ENCODE measurements at places on chromosomes 4 and X.

- DNase-seq, result no peak
These were observed 681.5 kb downstream of the DACH2 start for GRCh38 chrX:86829786-86830185.

GRCh38 chrX:129404670-129405008 lies 118.7 kb downstream of the SMARCA1 start:
- no peak for DNase-seq

- DNase-seq, result no peak
These were observed 28.2 kb upstream of the TLR2 start for GRCh38 chr4:153655928-153656327.

DNA sequence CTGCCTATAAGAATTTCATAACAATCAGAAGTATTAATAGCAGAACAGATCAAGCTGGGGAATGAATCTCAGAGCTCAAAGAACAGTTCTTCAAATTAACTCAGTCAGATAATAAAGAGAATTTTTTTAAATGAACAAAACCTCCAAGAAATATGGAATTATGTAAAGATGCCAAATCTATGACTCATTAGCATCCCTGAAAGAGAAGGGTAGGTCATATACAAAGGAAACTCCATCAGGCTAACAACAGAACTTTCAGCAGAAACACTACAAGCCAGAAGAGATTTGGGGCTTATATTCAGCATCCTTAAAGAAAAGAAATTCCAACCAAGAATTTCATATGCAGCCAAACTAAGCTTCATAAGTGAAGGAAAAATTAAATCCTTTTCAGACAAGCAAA lies 28.6 kb downstream of the CBR4 start:
- no peak for DNase-seq

DNA sequence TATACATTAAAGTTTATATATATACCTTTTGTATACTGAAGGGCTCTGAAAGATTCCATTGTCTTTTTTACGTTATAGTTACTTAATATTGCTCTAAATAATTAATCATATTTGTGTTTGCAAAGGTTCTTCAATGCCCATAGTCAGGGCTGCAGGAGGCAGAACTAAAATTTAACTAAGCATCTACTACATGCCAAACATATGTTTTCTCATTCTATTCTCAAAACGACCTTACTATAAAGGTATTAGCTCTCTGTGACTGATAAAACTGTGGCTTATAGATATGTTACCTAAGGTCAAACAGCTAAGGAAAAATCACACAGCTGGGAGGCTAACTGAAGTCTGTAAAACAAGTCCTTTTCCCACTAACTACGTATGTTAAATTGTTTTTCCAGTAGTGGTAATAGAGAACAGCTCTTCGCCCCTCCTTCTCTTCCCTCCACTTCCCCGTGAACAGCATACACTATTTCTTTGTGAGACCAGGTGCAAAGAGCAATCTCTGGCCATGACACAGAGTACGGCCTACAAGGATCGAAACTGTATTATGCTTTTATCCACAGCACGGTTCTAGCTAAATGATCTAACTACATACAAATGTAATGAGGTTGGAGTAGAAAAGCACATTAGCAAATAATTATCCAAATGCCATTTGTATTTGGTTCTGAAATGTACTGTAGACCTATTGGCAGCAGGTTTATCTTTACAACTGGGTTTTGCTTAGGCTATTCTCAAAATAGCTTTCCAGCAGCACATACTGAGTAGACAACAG lies 1.7 kb downstream of the CNOT6L start:
- DNase-seq, result no peak

DNA sequence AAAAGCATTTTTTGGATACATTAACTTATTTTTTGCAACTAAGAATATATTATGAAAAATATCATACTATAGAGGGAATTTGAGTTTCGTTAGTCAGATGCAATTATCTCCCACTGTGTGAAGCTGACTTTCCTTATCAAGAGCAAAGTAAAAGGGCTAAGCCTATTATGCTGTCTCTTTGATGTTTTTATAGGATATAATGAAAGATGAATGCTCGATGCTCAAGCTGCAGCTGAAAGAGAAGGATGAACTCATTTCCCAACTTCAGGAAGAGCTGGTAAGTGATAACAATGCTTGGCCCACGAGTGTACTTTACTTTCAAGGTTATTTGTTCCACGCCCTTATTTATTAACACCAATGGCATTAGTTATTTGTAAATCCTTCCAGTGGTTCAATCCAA lies 688.4 kb downstream of the CCSER1 start:
- DNase-seq, result no peak

- no peak for DNase-seq
These were observed 156.6 kb upstream of the CTSO start for GRCh38 chr4:156109943-156110900.

DNA sequence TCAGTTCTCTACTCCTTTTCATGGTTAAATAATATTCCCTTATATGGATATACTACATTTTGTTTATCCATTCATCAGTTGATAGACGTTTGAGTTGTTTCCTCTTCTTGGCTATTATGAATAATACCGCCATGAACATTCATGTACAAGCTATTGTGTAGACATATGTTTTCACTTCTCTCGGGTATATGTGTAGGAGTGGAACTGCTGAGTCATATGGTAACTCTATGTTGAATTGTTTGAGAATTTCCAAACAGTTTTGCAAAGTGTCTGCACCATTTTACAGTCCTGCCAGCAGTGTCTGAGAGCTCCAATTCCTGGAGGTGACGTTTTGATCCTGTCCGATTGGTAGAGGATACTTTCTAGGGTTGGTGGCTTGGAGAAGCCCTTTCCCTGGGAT lies 23.6 kb downstream of the PLAC1 start:
- DNase-seq, result no peak

- no peak for DNase-seq
These were observed 170.3 kb downstream of the MOSPD2 start for GRCh38 chrX:15043538-15043937.

DNA sequence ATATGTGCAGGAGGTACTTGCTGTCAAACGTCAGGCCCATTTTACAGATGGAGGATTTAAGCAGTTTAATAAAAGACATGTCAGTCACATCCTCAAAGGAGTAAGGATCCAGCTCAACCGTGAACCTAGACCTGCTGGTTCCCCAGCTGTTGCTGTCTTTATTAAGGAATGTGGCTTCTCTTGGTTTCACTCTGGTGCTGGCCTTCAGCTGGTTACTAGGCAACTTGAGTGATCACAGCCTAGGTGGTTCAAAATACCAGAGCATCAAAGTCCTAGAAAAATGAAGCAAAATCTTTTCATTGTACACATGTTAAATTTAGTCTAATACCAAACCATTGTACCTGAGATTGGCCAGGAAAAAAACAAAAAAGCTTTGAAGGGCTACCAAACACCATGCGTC lies 32.7 kb upstream of the GLRA2 start:
- no peak for DNase-seq

GRCh38 chr4:165461159-165461821 lies 82.5 kb downstream of the CPE start:
- DNase-seq, result no peak

- no peak for DNase-seq
These were observed 26.2 kb downstream of the FGFR3 start for GRCh38 chr4:1819284-1819683.

DNA sequence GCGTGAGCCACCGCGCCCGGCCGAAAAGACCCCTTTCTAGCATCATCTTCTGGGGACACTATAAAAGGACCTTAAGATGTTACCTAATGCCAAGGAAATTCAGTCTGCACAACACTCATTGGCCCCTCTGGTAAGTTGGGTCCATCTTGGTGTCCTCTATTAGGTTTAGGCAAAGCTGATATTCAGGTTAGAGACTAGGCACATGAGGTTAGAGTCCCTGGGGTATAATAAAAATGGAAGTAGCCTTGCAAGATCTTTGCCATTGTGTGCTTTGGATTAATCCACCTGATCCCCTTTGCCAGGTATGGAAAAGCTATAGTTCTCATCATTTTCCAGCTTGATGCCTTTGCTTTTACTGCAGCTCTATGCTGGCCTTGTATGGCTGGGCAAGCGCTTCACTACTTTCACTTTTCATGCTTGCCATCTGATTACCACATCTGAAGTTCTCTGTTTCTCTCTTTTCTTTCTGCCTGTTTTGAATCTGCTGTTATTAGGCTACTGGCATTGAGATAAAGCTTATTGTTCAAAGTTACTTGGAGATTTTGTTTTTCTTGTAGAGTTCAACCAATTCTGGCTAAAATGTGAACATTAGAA lies 5.4 kb upstream of the ADH4 start:
- no peak for DNase-seq

- DNase-seq, result no peak
These were observed 6.7 kb downstream of the TNMD start for GRCh38 chrX:100591256-100592051.

GRCh38 chr4:143184217-143184502 lies 557 bp upstream of the USP38 start:
- DNase-seq, result no peak

- DNase-seq, result no peak
These were observed 14.2 kb downstream of the SEPSECS start for GRCh38 chr4:25146076-25146475.

DNA sequence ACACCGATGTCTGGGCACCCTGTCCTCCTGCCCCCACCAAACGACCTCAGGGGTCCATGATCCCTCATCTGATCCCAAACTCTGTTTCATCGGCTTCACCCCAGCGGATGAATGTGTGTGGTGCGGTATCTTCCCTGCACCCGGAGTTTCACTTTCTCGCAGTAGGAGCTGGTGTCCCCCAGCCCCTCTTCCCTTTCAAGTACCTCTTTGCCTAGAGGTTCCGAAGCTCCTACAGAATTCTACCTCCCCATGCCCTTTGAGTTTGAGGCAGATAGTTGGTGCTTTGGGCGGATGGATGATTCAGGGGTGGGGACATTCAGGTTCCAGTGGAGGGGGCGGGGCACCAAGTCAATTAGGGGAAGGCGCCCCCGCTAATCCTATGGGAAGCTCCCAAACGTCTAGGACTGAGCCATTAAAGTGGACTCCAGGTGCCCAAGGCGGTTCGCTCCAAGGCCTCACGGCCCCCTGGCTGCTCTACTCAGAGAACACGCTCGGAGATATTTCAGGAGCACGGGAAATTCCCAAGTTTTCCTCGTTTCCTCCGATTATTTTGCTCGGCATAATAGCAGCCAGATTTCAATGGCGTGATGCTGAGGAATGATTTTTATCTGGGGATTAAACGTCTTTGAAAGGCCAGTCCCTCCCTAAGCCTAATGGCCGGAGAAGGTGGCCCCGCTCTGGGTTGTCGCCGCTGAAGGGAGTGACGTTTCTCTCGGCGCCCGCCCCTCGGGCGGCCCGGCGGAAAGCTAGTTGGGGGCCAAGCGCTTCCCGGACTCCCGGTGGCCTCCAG lies 1.3 kb downstream of the MSX1 start:
- no peak for DNase-seq

- no peak for DNase-seq
These were observed 142.1 kb upstream of the FTHL17 start for GRCh38 chrX:31213941-31214340.

GRCh38 chrX:10833299-10834169 lies 213.1 kb upstream of the MID1 start:
- DNase-seq, result no peak

DNA sequence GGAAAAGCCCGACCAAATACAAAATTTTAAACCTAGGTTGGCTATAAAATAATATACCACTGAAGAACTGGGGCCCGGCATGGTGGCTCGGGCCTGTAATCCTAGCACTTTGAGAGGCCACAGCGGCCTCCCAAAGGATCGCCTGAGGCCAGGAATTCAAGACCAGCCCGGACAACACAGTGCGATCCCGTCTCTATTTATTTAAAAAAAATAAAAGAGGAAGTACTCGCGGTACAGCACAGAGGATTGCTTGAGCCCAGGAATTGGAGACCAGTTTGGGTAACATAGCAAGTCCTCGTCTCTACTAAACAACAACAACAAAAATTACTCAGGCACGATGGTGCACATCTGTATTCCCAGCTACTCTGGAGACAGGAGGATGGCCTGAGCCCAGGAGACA lies 44.8 kb upstream of the CDKN2AIP start:
- DNase-seq, result no peak

DNA sequence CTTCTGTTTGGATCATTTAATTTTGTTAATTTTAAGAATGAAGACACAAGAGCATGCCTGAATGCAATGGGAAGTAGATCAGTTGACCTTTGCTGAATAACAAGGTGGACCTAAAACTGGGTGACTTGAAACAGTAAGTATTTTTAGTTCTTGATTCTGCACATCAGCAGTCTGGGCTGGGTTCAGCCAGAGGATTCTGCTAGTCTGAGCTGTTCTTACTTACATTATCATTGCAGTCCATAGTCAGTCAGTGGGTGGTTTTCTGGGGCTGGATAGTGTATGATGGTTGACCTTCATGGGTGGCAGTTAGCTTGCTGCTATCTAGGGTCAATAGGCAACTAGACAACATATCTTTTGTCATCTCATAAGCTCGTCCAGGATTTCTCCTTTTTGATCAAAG lies 91.4 kb downstream of the HS3ST1 start:
- no peak for DNase-seq

GRCh38 chrX:29468911-29469494 lies 746.4 kb upstream of the MAGEB2 start:
- DNase-seq, result no peak

DNA sequence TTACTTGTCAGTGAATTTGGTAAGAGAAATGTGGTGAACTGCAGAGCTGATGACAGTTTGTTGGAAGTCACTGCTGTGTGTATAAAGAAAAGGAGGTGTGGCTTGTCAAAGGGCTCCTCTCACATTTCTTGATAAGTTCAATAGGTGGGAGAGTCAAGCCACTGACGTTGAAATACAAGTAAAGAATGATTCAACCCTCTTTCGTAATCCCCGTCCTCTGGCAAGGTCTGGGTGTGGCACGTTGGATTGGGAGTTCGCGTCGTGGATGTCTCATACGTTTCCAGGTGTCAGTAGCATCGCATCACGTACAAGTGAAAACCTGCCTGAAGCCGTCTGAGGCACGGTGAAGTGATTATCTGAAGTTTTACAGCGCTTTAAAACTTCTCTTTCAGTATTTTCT lies 76.4 kb downstream of the EGF start:
- no peak for DNase-seq

DNA sequence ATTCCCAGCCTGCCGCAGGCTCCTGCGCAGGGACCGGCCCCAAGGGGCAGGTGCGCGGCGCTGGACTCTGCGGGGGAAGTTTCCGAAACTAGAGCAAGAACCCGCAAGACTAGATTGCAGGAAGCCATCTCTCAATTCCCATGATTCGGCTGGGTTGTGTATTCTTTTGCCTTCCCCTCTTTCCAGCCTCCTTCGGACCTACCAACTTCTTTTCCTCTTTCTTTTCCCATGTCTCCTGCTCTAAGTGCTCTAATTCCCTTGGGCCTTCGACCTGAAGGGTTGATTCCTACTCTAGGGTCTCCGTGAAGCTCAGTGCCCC lies 645 bp upstream of the OPHN1 start:
- no peak for DNase-seq

GRCh38 chrX:110003167-110004156 lies 548 bp downstream of the TMEM164 start:
- no peak for DNase-seq

- DNase-seq, result no peak
These were observed 1454.8 kb downstream of the FSTL5 start for GRCh38 chr4:160709026-160709425.

GRCh38 chrX:40068048-40068447 lies 29.7 kb downstream of the BCOR start:
- DNase-seq, result no peak

Measured in activated CD4-positive, alpha-beta T cell treated with anti-CD3 and anti-CD28 coated beads, Interleukin-2, amount 50 U/mL, for 4 hours (primary cell).